Stimulated activated CD4-positive, alpha-beta T cell treated with anti-CD3 and anti-CD28 coated beads, Interleukin-4, amount 100 ng/mL, for 48 hours (primary cell): ENCODE measurements at places on chromosomes 6 and 20.

GRCh38 chr6:42505385-42505718 is 53.6 kb upstream of the TRERF1 start:
- DNase-seq = no peak

GRCh38 chr6:70299456-70299855 is 3.4 kb downstream of the COL9A1 start:
- DNase-seq = no peak

DNA sequence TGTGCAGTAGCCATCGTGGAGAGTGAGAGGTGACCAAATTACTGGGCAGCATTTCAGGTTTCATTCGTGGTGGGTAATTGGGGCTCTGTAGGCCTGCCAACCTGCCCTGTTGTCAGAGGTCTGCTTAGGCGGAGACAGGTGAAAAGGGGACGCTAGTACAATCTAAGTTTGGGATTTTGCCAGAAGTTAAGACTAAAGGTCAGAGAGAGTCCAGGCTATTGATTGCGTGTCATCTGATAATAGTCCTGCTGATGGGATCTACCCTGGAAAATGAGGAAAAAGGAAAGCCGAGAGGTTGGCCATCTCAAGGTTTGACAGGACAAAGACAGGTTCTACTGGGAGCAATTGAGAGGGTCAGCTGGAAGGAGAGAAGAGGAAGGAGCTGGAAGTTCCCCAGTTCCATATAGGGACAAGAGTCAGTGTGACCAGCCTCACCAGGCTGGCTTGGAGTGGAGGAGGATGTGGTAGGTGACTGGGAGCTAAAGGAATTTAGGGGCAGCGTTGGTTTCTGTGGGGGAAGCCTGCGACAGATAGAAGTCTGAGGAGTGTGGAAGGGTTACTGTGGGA is 10.9 kb downstream of the ARFGEF2 start:
- DNase-seq = no peak

DNA sequence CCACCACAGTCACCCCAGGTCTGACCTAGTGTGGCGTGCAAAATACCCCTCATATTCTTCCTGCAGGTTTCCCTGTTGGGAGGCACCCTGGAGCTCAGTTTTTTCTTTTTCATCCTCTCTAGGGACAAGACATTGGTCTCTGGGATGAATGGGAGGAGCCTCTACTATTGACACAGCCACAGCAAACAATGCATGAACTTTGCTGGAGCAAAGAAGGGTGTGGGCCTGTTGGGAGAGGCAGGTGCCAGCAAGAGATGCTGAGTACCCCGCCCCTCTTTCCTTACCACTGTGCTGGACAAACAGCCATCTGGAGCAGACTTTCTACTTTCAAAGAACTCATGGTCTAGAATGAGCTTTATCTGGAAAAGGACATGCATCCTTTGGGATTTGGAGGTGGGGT is 10.1 kb downstream of the TGM3 start:
- DNase-seq = no peak
